ENCODE measurements at places on chromosomes 12 and 14. TPM values are rescaled to one million over a fixed set of nuclear protein-coding genes. Genes with fewer than 3 reads are reported as not detected.

The TMEM229B gene
- 1.5 TPM for total RNA-seq

The RERG gene
- total RNA-seq: not detected

The TMEM253 gene
- not detected for total RNA-seq

The PLEKHH1 gene
- 1.6 TPM for total RNA-seq

The SYNE3 gene
- total RNA-seq: 38.7 TPM

The KRT82 gene
- not detected for total RNA-seq

The RPGRIP1 gene
- not detected for total RNA-seq

The SYNDIG1L gene
- total RNA-seq: not detected

The PIP4P1 gene
- total RNA-seq: 27.1 TPM

The CD27 gene
- total RNA-seq: 133 TPM

The DTX1 gene
- total RNA-seq: 3.3 TPM

The CCDC196 gene
- not detected for total RNA-seq

The TROAP gene
- total RNA-seq: 42.7 TPM

The SMIM41 gene
- total RNA-seq: not detected

The RNF212B gene
- total RNA-seq: not detected

The CHURC1 gene
- 43.5 TPM for total RNA-seq

The PAPLN gene
- 0.32 TPM for total RNA-seq

The KMT2D gene
- 67.6 TPM for total RNA-seq

The CSRP2 gene
- total RNA-seq: 0.27 TPM

The TMCC3 gene
- total RNA-seq: 0.10 TPM

The CLEC9A gene
- total RNA-seq: not detected

The PLD4 gene
- total RNA-seq: not detected

The EP400 gene
- 48.8 TPM for total RNA-seq

The TRIM9 gene
- 2.0 TPM for total RNA-seq

The CAPZA3 gene
- not detected for total RNA-seq

The BATF gene
- 127 TPM for total RNA-seq

The NUBPL gene
- 12.5 TPM for total RNA-seq

The OR6C2 gene
- total RNA-seq: not detected

The KRT2 gene
- not detected for total RNA-seq

The SLC25A47 gene
- not detected for total RNA-seq

The KRT3 gene
- not detected for total RNA-seq

The CCDC38 gene
- 0.31 TPM for total RNA-seq

The KTN1 gene
- total RNA-seq: 139 TPM

The TAS2R46 gene
- 0.34 TPM for total RNA-seq

The C14orf132 gene
- 0.80 TPM for total RNA-seq

The GPR68 gene
- total RNA-seq: 7.2 TPM

The HOXC11 gene
- total RNA-seq: not detected

The FAM222A gene
- 2.5 TPM for total RNA-seq

The P2RX2 gene
- total RNA-seq: not detected

The OR4N2 gene
- total RNA-seq: not detected

The ACSM4 gene
- total RNA-seq: not detected

The SLC6A12 gene
- 0.32 TPM for total RNA-seq

The MMP14 gene
- total RNA-seq: 0.76 TPM

The NANOG gene
- total RNA-seq: not detected

The WNT1 gene
- total RNA-seq: not detected

The KRT71 gene
- total RNA-seq: not detected

The KRT85 gene
- total RNA-seq: not detected

The CCDC197 gene
- not detected for total RNA-seq

The MYRFL gene
- not detected for total RNA-seq

The TMTC1 gene
- total RNA-seq: not detected

The GLTP gene
- total RNA-seq: 37.4 TPM

The CABP1 gene
- total RNA-seq: 0.31 TPM
